ENCODE measurements at places on chromosomes 7 and 10. TPM values are rescaled to one million over a fixed set of nuclear protein-coding genes. Genes with fewer than 3 reads are reported as not detected.

DNA sequence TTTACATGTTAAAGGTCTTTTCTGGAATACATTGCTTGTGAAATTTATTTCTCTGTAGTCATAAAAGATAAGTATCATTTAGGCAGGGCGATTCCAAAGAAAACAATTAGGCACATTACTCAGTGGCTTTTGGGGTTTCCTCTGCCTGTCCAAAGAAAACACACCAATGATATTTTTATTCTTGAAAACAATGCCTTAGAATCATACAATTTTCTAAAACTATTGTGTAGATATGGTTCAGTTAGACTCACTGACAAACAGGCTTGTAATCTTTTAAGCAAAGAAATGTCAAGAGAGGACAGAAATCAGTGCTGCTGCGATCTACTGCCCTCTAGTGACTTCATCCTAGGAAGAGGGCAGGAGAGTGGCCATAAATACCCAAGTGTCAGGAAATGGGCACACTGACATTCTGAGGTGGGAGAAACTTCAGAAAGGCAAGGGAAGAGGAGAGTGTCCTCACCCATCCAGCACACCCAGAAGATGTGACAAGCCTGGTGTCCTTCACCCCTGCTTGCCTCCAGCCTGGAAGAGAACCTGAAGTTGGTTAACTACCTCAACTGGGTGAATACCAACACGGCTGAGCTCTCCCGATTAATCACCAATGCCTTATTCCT, 120.5 kb downstream of the GALNT11 start:
- peak; percentile 80 for DNase-seq

GRCh38 chr7:55033236-55033846, 14.5 kb downstream of the EGFR start:
- no peak for DNase-seq

- DNase-seq = no peak
These were observed 1.6 kb upstream of the TEX36 start for GRCh38 chr10:125684581-125684980.

DNA sequence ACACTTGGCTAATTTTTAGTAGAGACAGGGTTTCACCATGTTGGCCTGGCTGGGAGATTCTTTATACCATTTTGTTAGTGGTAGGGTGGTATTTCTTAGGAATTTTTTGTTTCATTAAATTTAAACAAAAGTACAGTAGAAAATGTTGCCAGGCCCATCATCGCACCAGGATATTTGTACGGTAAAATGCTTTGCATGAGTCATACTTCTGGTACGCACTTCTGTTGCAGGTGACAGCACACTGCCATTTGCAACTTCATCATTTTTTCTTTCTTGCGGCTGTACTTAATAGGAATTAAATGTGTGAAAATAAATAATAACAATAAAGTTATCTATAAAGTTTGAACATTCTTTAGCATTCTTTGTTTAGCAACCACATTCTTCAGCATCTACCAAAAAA, 195.6 kb downstream of the SKAP2 start:
- DNase-seq = no peak

DNA sequence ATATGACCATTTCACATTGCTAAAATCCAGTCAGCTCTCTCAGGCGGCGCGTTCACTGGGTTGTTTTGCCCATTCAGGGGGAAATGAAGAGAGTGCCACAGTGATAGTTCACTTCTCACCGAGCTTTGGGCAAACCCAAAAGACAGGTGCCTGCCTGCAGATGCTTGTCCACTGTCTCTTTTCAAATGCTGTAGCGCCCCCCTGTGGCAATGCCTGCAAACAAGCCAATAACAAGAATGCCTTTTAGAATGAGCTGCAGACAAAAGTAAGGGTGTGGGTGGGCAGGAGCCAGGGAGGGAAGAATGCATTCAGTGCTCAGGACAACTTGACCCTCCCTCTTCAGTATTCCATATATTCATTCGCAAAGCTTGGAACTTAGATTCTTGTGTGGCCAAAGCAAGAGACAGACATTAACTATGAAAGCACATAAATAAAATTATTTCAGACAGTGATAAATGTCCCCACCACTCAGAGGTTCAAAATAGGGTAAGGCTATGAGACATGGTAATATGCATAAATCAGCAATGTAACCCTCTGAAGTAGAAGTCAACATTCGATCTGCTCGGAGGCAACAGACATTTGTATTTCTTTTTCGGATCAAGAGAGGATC, 86.9 kb downstream of the JAZF1 start:
- peak; percentile 64 for DNase-seq

- DNase-seq = no peak
These were observed 527.6 kb upstream of the SORCS1 start for GRCh38 chr10:107692072-107692471.

DNA sequence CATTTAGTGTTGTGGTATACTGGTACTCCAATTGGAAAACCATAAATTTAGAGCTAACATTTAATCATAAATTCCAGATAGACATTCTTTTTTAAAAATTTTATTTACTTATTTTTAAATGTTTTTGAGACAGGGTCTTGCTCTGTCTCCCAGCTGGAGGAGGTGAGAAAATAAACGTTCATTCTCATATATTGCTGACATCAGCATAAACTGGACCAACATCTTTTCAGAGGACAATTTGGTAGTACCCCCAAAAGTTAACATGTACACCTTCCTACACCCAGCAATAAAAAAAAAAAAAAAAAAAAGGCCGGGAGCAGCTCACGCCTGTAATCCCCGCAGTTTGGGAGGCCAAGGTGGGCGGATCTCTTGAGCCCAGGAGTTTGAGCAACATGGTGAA, 5.2 kb downstream of the TAS2R60 start:
- DNase-seq = no peak

GRCh38 chr7:51316666-51317581, at the start of gene COBL:
COBL (minus strand) TSS chr7:51316809; CDS start chr7:51316633, 176 bp downstream.
- peak; percentile 33 for DNase-seq

DNA sequence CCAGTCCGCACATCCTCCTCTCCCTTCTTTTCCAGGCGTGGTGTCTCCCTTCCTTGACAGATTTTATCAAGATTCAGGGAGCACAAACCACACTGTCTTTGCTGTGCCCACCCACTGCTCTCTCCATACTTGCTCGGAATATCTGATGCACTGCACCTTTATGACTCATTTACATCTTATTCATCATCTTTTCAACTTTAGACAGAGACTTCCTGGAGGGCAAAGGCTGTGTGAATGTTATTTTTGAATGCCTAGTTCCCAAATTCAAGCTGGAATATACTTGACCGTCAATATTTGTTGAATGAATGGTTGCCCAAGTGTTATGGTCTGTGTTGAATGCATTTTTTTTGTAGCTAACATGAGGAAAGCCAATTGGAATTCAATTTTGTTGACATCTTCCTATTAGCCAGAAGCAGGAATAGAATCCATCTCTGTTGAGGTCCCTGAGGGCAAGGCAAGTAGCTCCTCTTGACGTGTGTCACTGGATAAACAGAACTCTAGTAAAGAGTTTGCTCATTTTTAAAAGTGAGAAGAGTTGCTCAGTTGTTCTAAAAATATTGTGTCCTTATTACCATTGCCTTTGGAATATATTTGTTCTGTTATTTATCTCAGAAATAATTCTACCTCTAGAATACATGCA, 95.0 kb downstream of the KLF6 start:
- DNase-seq = no peak

DNA sequence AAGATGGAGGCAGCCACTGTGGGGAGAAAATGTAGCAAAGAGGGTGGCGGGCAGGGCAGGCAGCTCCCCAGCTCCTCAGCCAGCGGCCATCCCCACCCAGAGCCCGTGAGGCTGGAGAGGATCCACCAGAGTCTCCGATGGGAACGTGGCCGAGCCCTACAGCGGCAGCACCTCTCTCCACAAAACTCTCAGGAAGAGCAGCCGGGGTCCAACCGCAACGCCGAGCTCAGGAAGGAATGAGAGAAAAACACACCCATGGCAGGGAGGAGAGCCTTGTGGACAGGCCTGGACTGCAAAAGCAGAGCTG, 54.0 kb upstream of the ADGRA1 start:
- DNase-seq = no peak

VPS37D gene
- total RNA-seq = 0.73 TPM

XRCC2 gene
- 9.1 TPM for total RNA-seq

PITX3 gene
- not detected for total RNA-seq

ELAPOR2 gene
- total RNA-seq = 2.3 TPM

GRK5 gene
- total RNA-seq = 7.1 TPM

TEX47 gene
- total RNA-seq = not detected

VENTX gene
- not detected for total RNA-seq

LRIT1 gene
- not detected for total RNA-seq

BLNK gene
- total RNA-seq = 0.08 TPM

LBX1 gene
- not detected for total RNA-seq

AKR1C4 gene
- total RNA-seq = 0.29 TPM

PNLIPRP2 gene
- total RNA-seq = not detected

IL6 gene
- total RNA-seq = not detected
